ENCODE measurements at places on chromosomes 5 and 9. TPM values are rescaled to one million over a fixed set of nuclear protein-coding genes. Genes with fewer than 3 reads are reported as not detected.

The GLIPR2 gene
- 16.0 TPM for polyA plus RNA-seq

The FCHO2 gene
- polyA plus RNA-seq = 9.6 TPM

The INSL4 gene
- 8.6 TPM for polyA plus RNA-seq

The IL4 gene
- polyA plus RNA-seq = not detected

- no peak for DNase-seq
Measured at GRCh38 chr5:98130261-98131035, 643.0 kb upstream of the RGMB start.

DNA sequence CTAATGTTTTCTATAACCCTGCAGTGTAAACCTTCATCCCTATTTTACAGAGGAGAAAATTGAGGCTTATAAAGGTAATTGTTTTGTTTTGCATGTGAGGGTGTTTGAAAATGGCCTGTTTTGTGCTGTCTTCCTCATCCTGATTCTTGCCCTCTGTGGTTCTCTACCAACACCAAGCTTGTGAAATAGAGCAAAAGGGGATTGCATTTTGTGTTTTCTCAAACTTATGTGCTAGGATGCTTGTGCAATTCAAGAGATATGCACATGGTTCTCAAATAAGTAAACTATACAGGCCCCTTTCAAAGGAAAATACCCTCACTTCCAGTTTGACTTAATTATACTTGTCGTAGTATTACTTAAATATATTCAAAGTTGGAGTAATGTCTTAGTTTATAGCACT, 17.2 kb downstream of the PAM start:
- no peak for DNase-seq

DNA sequence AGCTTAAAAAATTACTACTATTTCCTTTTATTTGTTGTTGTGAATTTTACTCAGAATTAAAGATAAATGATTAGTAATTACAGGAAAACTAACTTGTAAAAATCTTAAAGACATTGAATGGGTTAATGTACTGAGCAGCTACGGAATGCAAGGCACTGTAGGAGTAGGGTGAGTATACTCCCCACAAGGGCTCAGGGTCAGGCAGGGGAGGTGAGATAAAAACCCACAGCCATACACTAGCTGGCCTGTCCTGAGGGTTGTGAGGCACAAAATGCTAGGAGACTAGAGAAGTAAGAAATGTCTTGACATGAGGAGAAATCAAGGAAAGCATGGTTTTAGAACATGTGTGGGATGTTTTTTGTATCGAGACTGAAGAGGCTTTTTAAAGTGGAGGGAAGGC, 13.4 kb downstream of the ZBED3 start:
- DNase-seq = no peak

GRCh38 chr5:177449140-177450061, 2.8 kb downstream of the PRR7 start:
- no peak for DNase-seq

DNA sequence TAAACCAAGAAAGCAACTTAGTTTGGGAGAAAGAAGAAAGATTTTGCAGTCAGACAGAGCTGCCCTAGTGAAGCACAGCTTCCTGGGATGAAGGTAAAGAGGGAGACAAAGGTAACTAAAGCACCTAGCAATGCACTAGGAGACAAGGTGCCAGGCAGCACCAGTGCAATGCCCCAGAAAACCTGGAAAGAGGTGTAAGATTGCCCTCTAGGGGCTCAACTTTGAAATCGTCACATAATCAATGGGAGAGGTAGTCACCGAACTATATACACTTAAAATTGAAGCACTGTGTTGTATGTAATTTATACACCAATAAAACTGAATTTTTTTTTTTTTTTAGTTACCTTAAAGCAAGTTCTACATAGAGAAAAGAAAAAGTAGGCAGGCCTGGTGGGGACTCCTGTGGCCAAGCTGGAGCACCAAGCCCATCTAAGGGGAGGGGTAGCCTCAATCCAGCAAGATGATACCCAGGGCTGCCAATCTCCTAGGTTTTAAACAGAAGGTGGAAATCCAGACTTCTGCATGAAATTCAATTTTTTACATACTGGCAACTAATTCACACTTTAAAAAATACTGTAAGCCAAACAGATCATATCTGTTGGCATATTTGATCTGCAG, 48.2 kb downstream of the CDK5RAP2 start:
- DNase-seq = peak; percentile 55

- no peak for DNase-seq
Measured at GRCh38 chr5:156826150-156826549, 23.9 kb upstream of the PPP1R2B start.

GRCh38 chr5:95892784-95893354, 68.8 kb downstream of the ELL2 start:
- DNase-seq = peak; percentile 41

DNA sequence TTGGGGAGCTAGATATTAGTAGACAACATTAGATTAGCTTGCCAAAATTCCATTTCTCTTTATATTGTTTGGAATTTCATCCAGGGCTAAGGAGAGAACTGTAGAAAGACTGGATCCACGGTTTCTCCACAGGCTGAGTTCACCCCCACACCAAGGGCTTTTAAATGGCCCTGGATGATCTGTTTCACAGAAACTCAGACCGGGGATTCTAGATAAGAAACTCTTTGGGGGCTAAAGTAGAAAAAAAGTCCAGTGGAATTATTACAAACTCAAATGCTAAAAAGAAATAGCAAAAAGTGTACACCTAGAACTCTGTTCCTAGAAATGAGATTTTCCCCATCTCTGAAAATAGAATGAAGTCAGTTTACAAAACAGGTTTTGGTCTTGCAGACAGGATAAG, 80.9 kb downstream of the SUSD1 start:
- no peak for DNase-seq

DNA sequence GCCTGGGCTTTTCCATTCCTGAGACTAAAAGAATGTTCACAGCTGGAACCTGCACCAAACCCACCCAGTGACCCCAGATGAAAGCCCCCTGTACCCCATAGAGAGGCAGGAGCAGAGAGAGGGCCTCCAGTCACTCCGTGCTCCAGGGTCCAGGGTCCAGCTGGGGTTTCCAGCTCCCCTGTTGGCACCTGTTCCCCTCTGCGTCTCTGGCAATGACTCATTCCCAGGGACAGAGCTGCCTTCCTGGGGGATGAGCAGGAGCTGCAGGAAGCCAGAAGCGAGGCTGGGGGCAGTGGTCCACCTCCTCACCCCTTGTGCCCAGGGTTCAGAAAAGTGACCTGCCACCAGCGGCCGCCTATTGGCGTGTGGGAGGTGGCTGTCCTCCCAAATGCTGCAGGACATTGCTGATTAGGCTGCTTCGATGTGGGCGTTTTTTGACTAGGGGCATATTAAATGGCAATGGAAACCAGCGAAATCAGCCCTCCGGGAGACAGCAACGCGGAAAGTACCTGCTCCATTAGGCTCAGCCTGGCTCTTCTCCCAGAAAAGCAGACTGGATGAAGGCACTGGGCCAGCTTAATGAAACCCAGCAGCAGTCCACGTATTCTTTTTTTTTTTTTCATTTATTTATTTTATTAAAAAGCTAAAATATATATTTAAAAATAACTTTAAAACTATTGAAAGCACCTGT, 97.4 kb downstream of the DAP start:
- DNase-seq = peak; percentile 47

DNA sequence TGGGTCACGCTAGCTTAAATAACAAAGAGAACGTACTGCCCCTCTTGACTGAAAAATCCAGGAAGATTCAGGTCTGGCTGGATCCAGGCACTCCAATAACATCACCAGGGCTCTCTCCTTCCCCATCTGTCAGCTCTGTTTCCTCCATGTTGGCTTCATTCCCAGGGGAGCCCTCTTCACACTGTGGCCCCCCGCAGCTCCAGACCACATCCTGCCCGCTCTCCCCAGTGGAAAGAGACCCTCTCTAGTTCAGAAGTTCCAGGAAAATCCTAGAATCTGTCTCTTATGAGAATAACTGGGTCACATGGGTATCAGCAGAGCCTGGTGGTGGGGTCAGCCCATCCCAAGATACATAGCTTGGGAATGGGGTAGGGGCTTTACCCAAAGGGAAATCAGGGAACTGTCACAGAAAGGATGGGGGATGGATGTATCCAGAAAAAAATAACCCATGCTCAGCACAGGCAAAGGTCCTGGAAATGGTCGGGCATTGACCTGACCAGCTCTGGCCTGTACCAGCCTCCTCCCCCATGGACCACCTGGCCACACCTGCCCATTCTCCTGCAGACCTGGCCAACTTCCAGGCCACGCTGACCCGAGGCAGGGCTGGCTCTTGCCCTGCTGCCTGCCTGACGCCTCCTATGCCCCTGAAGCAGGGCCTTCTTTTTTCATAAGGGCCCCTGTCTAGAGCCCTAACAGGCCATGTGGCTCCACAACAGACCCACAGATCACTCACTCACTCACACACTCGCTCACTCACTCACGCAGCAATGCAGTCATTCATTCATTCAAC, 65.9 kb downstream of the COL23A1 start:
- no peak for DNase-seq

GRCh38 chr9:16870596-16871335, at the start of gene BNC2:
TSS of gene BNC2 (minus strand) at chr9:16870670. CDS start at chr9:16870648, 22 bp downstream.
- DNase-seq = peak; percentile 61

Measured in A549 (cell line).